Activated T-helper 1 cell treated with anti-CD3 and anti-CD28 coated beads, Interleukin-12 subunit alpha, Interleukin-12 subunit beta, Interleukin-2, Interleukin-4 antibody, amounts not matched to agents 30 ng/mL and 10 ng/mL and 1 ng/mL, durations not matched to agents 14 hours and 24 hours and 36 hours (primary cell): ENCODE measurements at places on chromosomes 12 and 14. TPM values are rescaled to one million over a fixed set of nuclear protein-coding genes. Genes with fewer than 3 reads are reported as not detected.

DNA sequence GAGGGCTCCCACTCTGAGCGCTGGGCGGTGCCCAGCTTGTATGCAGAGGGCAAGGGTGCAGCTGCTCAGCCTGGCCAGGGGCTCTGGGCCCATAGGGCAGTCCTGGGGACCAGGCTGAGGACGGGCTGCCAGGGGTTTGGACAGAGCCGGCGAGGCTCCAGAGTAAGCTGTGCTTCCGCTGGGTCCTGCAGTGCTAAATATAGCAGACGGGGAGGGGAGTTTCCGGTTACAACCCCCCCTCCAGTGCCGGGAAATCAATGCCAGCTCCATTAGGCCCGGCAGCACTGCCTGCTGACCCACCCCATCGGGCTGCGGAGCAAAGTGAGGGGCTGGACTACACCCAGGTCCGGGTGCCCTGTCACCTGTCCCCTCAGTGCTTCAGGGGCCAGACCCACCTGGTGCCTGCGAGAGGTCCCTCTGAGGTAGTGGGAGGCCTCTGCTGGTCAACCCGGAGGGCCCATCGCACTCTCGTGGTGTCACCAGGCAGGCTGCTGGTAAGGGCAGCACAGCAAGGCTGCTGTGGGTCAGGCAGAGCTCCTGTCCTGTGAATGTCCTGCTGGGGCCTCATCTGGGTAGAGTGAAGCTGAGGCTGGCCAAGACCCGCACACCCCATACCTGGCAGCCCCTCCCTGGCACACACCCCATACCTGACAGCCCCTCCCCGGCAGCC lies 2.6 kb upstream of the JAG2 start:
- no peaks in the 10 kb centered on the region for H3K36me3 ChIP-seq
- peaks cover 11% of the 10 kb centered on the region for H3K4me1 ChIP-seq
- H3K27me3 ChIP-seq: peaks cover 16% of the 10 kb centered on the region
- no peak overlapping the region for H3K4me3 ChIP-seq
- no peak for DNase-seq

POTEG gene
- total RNA-seq: not detected in 2 replicates

GRCh38 chr14:93220509-93220908 lies 13.5 kb downstream of the UBR7 start:
- no peaks in the 10 kb centered on the region for H3K27me3 ChIP-seq
- no peaks in the 10 kb centered on the region for H3K4me1 ChIP-seq
- DNase-seq: no peak
- peaks cover 29% of the 10 kb centered on the region for H3K36me3 ChIP-seq
- no peak overlapping the region for H3K27ac ChIP-seq

CD4 gene
- 311 TPM in 2 replicates for total RNA-seq

DNA sequence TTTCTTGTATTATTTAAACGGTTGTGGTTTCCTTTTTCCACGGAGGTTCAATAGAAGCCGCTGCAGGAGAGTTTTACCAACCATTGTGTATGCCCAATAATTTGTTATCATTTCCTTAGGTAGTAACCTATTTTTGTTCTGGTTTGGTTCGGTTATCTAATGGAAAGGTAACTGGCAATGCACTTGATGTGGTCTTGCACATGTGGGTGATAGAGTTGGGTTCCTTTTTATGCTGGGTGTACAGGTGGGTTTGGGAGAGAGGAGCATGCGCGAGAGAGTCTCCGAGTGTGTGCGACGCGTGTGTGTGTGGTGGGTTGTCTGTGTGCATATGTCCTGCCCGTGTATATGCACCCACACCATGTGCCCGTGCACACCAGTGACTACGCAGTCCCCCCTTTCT lies 102.7 kb upstream of the FKBP4 start:
- H3K4me3 ChIP-seq: peak overlapping the region; percentile 84
- peaks cover 16% of the 10 kb centered on the region for H3K27me3 ChIP-seq
- H3K4me1 ChIP-seq: peaks cover 39% of the 10 kb centered on the region

DNA sequence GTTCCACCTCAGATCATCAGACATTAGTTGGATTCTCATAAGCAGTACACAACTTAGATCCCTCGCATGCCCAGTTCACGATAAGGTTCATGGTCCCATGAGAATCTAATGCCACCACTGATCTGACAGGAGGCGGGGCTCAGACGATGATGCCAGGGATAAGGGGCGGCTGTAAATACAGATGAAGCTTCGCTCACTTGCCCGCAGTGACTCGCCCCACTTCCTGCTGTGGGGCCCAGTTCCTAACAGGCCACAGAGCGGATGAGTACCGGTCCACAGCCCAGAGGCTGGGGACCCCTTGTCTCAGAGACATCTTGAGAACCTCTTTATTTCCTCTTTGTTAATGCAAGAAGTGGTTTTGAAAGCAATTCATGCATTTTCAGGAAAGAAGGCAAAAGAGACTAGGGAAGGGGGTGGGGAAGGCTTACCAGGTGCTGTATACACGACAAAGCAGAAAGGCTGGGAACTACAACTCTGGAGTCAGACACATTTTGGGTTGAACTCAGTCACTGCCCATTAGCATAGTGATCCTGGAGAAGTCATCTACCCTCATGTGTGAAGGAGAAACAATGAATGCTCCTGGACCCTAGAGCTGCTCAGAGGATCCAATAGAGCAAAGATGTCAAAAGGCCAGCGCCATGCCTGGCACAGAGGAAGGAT lies 68.7 kb downstream of the EID3 start:
- H3K36me3 ChIP-seq: no peaks in the 10 kb centered on the region
- peaks cover 14% of the 10 kb centered on the region for H3K4me1 ChIP-seq
- DNase-seq: no peak
- peak overlapping the region; percentile 1 for H3K4me3 ChIP-seq

HOXC11 gene
- not detected in 2 replicates for total RNA-seq

- H3K27me3 ChIP-seq: peaks cover 5% of the 10 kb centered on the region
- no peaks in the 10 kb centered on the region for H3K36me3 ChIP-seq
- no peaks in the 10 kb centered on the region for H3K4me1 ChIP-seq
- H3K27ac ChIP-seq: no peak overlapping the region
Measured at GRCh38 chr12:105588106-105588505, 257.6 kb downstream of the C12orf75 start.

GRCh38 chr12:27480016-27480415 lies 33.5 kb downstream of the SMCO2 start:
- DNase-seq: no peak
- H3K4me3 ChIP-seq: no peak overlapping the region
- no peaks in the 10 kb centered on the region for H3K4me1 ChIP-seq

DNA sequence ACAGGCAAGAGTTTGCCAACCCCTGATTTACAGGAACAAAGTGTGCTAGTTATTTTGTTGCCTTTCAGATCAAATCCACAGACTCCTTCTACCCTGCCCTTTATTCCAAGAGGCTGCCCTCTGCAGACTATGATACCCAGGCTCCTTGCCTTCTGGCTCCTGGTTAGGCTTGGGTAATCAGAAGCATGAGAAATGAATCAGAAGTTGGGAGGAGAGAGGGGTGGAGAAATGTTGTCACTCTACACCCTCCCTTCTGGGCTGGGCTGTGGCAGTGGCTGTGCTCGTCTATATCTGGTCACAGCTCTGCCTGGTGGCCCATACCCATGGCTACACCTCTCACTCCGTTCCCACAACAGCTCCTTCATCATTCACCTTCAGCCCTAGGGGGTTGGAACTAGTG lies 204.6 kb upstream of the PLXNC1 start:
- H3K27ac ChIP-seq: no peak overlapping the region
- H3K4me3 ChIP-seq: no peak overlapping the region
- no peaks in the 10 kb centered on the region for H3K4me1 ChIP-seq
- peaks cover 9% of the 10 kb centered on the region for H3K27me3 ChIP-seq

GRCh38 chr14:51744372-51745130 lies 92.8 kb downstream of the FRMD6 start:
- H3K4me1 ChIP-seq: no peaks in the 10 kb centered on the region
- H3K27ac ChIP-seq: no peak overlapping the region
- no peaks in the 10 kb centered on the region for H3K27me3 ChIP-seq
- H3K4me3 ChIP-seq: no peak overlapping the region
- no peaks in the 10 kb centered on the region for H3K36me3 ChIP-seq
